ENCODE measurements at places on chromosomes 5 and 9.

GRCh38 chr9:88936668-88937067 lies 54.6 kb upstream of the S1PR3 start:
- no peak for DNase-seq

- no peak for DNase-seq
Observed at GRCh38 chr5:112018846-112019245, 261.9 kb upstream of the NREP start.

- DNase-seq = no peak
Observed at GRCh38 chr9:88198341-88198807, 60.1 kb upstream of the SPATA31C2 start.

- no peak for DNase-seq
Observed at GRCh38 chr5:3222924-3223323, 372.7 kb upstream of the IRX1 start.

DNA sequence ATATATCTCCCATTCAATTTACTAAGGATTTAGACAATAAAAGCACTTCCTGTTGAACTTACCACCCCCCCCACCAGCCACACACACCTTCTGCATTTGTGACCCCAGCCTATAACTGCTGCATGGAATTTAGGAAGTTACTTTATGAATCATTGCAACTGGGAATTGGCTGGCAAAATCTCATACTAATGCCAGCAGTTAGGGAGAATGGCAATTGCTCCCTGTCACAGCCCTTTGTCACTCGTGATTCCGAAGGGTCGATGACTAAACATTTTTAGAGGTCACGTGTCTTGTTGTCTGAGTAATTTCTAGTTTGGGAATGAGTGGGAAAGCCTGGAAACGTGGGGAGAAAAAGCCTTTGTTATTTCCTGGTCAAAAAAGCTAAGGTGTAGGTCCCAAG lies 46.6 kb upstream of the PCA3 start:
- DNase-seq = no peak

All from glomerular endothelial cell (primary cell).